ENCODE measurements at places on chromosomes 11 and 22.

DNA sequence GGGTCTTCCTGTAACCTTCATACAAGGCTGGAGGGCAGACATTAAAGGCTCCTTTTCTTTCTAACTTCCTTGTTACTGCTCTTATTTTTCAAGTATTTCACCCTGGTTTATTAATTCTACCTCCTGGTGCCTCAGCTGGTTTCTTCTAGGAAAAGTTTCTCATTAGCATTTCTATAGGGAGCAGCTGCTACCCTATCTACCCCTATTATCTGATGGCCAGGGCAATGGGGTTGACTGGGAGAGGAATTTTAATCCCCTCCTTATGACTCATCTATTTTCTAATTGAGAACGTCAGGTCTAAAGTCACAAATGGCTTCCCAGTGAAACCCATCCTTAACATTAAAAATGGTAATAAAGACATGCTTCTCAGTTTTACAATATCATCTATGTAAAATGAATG, 5.0 kb downstream of the MAP6 start:
- DNase-seq = no peak

DNA sequence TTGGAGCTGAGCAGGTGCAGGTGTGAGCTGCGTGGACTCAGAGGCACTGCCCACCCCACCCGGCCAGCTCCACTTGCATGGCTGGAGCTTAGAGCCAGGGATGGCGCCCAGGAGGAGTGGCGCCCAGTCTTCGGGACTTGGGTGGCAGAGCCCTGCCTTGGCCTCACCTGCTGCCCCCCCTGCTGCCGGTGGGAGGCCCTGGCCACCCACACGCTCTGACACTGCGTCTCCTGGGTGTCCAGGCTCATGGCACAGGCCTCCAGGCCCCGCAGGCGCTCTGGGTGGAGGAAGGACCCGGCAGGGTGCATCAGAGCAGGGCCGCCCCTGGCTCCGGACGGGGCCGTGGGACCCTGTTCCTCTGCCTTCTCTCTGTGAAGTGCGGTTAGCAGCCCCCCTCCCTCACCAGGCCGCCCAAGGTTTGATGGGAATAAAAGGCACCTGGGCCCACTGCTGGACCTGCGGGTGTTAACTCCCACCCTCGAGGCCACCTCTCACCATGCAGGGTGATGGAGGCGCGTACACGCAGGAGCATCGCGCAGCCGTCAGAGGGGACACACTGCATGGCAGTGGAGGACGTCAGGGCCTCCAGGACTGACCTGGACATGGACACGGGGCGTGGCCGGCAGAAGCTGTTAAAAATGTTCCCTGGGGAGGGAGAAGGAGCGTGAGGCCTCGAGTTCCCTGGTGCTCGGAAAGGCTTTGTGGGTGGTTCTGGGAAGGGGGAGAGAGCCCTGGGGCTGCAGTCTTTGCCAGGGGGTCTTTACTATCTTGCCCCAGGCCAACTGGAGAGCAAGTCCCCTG, 11.8 kb downstream of the IL17REL start:
- DNase-seq = no peak

DNA sequence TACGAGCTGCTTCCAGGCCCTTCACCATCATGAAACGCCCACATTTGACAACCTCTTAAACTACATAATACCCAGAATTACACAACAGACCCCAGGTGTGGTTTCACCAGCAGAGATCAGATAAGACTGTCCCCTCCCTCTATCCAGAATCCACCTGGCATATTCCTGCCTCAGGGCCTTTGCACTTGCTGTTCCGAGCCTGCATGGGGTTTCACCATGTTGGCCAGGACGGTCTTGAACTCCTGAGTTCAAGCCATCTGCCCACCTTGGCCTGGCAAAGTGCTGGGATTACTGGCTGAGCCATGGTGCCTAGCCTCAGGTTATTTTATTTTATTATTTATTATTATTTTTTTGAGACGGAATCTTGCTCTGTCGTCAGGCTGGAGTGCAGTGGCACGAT, 73.4 kb downstream of the FBXO7 start:
- DNase-seq = no peak

GRCh38 chr11:72305077-72305476, 61.1 kb upstream of the PHOX2A start:
- DNase-seq = no peak

- no peak for DNase-seq
Observed at GRCh38 chr11:13038366-13038765, 29.2 kb downstream of the RASSF10 start.
